ENCODE measurements at places on chromosomes 7 and 10.

- DNase-seq: no peak
Measured at GRCh38 chr10:72875250-72876055, 18.1 kb upstream of the OIT3 start.

DNA sequence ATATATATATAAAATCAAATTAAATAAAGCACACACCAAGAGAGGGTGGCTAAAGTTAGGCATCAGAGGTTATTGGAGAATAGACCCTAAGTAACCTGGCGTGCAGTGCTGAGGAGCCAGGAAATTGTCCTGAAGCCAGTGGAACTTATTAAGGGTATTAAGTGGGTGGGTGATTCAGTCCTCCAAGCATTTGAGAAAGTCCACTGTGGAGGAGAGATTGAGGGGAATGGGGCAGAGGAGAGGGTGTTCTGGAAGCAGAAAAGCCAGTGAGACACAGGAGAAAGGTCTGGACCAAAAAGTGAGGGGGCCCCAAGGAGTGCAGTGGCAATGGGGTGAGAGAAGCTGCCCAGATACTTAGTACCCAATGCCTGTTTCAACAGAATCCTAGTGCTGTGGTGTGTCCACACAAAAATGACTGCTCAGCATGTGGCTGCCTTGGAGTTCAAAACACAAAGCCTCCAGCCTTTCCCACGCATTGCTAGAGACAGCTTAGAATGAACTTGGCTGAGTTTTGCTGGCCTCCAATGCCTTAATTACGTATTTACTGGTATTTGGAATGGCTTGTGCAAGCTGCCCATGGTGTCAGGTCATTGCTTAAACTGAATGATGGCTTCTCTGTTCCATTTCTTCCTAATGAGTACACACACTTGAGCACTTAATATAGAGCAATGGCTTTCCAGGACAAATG lies 44.9 kb upstream of the CHST15 start:
- no peak for DNase-seq

DNA sequence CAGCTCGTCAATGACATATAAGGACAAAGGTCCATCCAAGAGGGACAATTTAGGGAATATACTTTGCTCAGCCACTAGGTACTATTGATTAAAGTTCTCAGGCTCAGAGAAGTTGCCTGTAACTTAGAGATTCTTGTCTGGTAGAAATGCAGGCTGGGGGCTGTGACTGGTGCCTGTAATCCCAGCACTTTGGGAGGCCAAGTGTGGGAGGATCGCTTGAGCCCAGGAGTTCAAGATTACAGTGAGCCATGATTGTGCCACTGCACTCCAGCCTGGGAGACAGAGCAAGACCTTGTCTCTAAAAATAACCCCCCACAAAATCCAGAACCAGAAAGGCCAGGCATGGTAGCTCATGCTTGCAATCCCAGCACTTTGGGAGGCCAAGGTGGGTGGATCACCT lies 36.2 kb upstream of the ACTR3B start:
- no peak for DNase-seq

- no peak for DNase-seq
Measured at GRCh38 chr7:156050636-156051569, 238.6 kb upstream of the SHH start.

GRCh38 chr10:30476511-30477155 lies 42.6 kb downstream of the MAP3K8 start:
- DNase-seq: no peak

- no peak for DNase-seq
Measured at GRCh38 chr10:44832595-44833390, 78.3 kb upstream of the TMEM72 start.

GRCh38 chr7:90857603-90858002 lies 261.5 kb downstream of the CDK14 start:
- DNase-seq: no peak

DNA sequence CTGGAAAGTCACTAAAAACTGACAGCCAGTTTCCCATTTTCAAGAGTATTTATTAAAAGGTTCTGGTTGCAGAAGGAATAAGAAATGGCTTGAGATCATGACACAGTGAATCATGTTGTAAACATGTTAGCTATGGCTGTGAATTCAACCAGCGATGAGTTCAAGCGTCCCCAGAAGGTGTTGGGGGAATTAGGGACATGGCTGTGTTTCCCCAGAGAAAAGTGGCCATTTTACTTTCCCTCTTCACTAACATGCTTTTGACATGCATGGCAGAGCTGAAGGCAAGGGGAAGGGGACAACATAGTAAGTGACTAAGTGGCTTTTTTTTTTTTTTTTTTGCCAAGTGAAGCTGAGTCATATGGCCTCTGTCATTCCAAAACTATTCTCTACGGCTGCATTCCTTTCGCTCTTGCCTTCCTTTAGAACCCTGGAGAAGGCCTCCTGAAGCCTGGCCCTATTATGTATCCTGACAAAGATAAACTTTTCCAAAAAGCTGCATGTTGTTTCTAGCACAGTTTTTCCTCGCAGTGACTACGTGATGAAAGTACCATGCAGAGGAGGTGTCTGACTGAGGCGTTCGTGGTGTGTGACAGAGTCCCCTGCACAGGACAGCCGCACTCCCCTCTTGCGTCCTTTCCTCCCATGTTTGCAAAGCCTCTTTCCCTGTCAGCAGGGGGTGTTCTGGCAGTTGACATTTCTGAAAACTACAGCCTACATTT lies 46.9 kb downstream of the EGFR start:
- DNase-seq: no peak

DNA sequence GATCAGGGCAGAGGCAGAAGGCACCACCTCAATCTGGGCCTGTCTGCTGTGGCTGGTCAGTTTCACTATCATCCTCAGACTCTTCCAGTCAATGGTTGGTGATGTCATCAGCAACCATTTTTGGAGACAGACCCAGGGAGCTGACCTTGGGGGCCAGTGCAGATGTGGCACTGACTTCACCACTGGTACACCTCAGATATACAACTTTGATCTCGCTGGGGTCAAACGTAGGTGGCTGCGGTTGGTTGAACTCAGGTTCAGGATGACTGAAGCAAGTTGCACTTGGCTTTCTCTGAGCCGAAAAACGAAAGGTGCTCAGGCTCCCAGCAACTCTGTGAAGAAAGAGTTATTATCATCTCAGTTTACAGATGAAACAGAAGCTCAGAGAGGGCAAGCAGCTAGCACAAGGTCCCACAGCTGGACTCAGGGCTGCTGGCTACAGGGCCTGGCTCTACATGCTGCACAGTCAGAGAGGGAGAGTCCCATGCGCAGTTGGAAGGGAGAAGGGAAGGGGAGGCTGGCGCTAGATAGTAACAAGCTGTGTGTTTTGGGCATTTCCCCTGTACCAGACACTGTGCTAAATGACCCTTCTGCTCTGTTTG lies 27.2 kb downstream of the ANKRD16 start:
- no peak for DNase-seq

GRCh38 chr7:150939466-150939865 lies 38.7 kb downstream of the KCNH2 start:
- DNase-seq: no peak

DNA sequence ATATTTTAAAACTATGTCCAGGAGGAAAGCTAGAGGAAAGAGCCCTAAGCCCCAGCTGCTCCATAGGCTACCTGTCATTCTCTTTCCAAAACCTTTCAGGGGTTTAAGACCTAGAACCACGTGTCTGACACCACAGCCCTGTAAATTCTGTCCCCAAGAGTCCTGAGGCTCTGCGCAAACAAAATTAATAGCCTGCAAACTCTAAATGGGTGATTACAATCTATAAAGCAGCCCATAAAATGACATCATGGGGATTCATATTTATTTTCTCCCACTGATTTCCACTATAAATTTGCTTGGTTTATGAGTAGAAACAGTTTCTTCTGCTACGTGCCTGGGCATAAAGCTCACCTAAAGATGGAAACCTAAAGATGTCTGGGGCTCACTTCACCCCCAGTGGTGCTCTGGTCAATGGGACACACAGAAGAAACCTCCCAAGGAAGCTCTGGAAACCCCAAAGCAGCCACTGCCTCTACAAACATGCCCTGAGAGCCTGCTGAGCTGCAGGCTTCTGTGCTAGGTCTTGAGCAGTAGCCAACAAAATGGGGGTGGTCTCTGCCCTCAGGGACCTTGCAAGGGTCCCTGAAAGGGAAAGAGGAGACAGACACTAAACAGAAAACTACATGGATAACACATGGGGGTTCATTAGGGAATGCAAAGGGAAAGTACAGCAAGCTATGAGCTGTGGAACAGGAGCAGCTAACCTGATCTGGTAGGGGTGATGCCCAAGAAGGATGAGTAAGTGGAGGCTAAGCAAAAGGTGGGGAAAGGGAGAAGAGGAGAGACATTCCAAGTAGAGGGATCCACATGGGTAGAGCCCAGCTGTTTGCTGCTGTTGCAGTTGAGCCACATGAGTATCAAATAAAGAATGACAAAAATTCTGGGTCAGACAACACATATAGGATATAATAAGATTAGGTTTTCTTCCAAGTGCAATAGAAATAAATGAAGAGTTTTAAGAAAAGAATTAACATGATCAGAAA lies 331.7 kb downstream of the KCNMA1 start:
- DNase-seq: no peak

DNA sequence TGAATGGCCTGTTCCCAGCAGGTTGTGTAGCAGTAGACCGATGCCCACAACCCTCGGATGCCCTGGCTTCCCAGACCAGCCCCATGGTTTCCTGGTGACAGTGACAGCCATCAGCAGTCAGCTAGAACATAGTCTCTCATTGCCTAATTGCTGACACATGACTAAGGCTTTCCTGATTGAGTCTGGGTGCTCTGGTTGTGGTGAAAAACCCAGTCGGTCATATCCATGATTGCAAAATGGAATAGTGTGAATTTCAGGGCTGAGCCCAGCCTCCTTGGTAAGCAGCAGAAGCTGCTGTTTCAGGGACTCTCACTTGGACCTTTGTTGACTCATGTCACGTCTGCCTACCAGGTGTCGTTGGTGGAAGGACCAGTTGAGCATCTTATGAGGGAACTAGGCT lies 36.6 kb downstream of the POR start:
- no peak for DNase-seq

GRCh38 chr7:71430246-71430645 lies 298.3 kb downstream of the GALNT17 start:
- DNase-seq: no peak

DNA sequence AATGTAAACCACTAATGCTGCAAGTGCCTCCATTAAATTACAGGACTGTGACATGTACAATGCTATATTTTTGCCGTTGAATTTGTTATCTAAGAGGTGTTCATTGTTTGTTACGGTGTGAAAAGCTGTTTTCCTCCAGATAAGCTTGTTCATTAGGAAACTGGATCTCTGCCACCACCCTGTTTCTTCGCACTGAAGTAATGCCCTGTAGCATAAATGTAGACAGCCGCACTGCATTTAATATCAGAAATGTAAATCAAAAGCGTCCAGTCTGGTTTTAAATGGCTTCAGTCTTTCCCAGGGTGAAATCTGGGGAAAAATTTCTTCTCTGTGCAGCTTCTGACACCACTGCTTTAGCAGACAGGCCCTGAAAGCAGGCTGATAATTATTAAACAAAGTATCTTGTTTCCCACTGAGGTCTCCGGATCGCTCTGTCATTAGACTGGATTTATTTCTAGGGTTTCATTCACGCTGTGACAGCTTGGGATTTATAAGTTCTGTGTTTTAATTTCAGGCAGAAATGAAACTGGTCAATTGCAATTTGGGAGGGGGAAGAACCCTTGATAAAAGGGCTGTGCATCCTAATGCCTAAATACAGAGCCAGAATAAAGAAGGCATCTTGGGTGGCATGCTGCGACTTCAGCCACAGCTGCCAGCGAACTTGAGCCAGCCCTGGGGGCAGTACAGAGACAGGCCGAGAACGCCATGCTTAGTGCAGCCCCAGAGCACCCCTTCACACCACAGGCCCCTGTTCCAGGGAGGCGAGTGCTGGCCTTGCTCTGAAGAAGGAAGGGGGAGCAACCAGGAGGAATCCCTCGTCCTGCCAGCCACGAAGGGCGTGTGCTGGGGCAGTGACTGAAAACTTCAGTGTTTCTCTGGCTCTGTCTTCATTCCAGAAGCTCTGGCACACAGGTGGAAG lies 547.7 kb upstream of the GALNT17 start:
- DNase-seq: no peak

- no peak for DNase-seq
Measured at GRCh38 chr7:44439926-44440325, 50.5 kb downstream of the NUDCD3 start.

DNA sequence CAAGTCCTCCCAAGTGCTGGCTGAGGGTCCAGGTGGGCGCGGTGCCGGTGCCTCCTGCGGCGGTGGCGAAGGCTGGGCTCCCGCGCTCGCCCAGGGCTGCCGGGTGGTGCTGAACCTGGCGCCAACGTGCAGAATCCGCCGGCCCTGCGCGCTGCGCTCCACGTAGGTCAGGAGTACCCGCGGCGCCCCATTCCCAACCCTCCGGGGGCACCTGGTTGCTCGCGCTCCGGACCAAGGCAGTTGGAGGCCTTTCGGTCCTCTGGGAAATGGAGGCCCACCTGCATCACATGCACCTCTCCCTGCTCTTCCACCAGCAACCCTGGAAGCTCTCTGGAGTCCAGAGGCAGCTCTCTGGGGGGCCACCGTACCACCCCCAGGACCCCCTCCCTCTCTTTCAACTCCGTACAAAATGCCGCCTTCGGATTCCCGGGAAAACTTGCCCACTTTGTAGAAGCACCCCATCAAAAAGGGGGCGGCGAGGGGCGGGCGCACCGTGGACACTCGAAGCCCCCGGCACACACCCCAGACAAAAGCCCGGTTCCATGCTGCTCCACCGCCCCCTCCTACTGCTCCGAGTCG lies 745 bp downstream of the SLC16A9 start:
- DNase-seq: no peak

GRCh38 chr10:49682879-49683278 lies 3.4 kb downstream of the C10orf53 start:
- DNase-seq: no peak

GRCh38 chr7:98661607-98662006 lies 44.5 kb downstream of the NPTX2 start:
- DNase-seq: no peak

- DNase-seq: no peak
Measured at GRCh38 chr7:20298486-20298901, 32.2 kb upstream of the ITGB8 start.

GRCh38 chr10:132237871-132238270 lies 51.1 kb downstream of the DPYSL4 start:
- no peak for DNase-seq

Measured in activated CD4-positive, CD25-positive, alpha-beta regulatory T cell (primary cell).